NCI-H82 (cell line): ENCODE measurements at places on chromosomes 5 and 9.

- peak; percentile 5 for DNase-seq
Measured at GRCh38 chr5:9927106-9927505, 297.0 kb upstream of the TAS2R1 start.

DNA sequence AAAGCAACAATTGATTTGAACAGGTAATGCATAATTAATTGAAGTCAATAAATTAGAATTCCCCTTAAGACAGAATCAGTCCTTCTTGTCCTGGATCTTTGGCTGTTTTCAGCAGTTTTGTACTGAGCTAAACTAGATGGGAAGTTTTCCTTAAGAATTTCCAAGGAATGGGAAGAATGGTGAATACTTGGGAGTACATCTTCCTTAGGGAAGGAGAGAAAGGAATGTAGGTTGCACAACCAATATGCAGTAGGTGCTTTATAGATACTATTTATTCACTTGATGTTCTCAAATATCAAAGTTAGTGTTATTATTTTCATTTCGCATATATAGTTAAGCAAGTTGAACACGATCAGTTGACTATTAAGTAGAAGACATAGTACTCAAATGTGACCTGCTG, 183.5 kb upstream of the MAP1B start:
- no peak for DNase-seq

DNA sequence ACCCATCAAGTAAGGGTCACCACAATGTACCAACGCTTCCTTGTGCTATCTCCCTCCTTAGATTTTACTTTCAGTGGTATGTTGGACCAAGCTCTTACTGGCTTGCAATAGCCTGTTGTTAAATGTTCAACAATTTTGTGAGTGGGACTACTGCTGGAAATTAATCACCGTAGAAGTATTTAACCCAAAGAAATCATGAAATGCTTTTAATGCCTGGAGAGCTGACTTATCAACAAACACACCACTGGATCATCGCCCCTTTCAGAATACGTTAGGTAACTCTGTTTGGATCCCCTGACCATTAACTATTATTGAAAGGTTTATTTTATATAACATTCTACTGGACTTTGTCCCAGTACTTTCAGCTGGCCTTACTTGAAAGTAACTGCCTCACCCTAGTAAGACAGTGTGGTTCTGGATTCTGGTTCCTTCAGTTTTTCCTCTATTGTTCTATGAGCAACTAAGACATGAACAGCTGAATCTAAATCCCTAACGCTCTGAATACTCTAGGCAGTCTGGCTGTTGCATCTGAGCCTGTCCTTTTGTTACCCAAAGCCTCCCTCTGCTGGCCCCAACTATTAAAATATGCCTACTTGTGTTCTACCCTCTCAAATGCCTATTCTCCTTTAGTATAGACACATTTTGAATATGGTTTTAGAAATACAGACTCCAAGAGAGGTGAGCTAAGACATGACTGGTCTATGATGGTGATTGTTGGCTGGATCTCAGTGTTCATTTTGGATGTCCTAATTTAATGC, 1203.4 kb upstream of the DMAC1 start:
- DNase-seq: peak; percentile 60

- no peak for DNase-seq
Measured at GRCh38 chr9:127506814-127507750, 55.8 kb downstream of the LRSAM1 start.

DNA sequence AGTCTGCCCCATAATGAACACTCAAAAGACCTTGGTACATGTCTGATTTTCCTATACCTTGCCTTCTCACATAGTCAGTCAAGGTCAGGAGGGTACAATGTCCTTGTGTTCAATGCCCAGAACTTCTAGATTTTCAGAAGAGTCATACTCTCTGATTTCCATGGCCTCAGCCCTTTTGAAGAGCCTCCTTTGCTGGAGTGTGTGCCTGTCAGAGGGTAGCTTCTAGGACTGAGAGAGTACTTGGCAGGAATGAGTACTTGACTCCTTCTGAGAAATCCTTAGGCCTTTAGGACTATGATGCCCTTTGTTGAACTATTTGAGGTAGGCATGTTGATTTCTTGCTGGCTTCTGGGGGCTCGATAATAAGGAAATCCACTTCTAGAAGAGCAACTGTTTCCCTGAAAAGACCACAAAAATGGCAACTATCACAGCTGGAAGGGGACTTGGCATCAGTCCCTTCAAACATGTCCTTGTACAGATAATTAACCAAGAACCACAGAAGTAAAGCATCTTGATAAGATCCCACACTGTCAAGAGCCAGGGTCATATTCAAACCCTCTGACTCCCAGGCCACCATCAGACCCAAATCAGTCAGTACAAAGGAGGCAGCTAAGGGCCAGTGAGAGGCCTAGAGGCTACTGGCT, 10.6 kb upstream of the MEGF9 start:
- no peak for DNase-seq

- DNase-seq: no peak
Measured at GRCh38 chr5:95533761-95534160, 21.0 kb downstream of the SKIC3 start.
